ENCODE measurements at places on chromosomes 6 and 20. TPM values are rescaled to one million over a fixed set of nuclear protein-coding genes. Genes with fewer than 3 reads are reported as not detected.

The PLA2G7 gene
- total RNA-seq, result 2.1 TPM

The HLA-DQB1 gene
- total RNA-seq, result 2.2 TPM

The TEAD3 gene
- total RNA-seq, result 23.5 TPM

The EYS gene
- 0.44 TPM for total RNA-seq

The MATN4 gene
- 0.20 TPM for total RNA-seq

The PACSIN1 gene
- 7.3 TPM for total RNA-seq

- H3K27me3 ChIP-seq, result no peaks in the 10 kb centered on the region
- DNase-seq, result no peak
- no peaks in the 10 kb centered on the region for H3K4me1 ChIP-seq
- H3K27ac ChIP-seq, result no peak overlapping the region
- no peak overlapping the region for H3K4me3 ChIP-seq
These were observed 113.1 kb downstream of the SULF2 start for GRCh38 chr20:47672166-47672565.

GRCh38 chr6:141307309-141307998, 825.3 kb upstream of the GJE1 start:
- no peaks in the 10 kb centered on the region for H3K36me3 ChIP-seq
- no peaks in the 10 kb centered on the region for H3K27me3 ChIP-seq
- H3K4me1 ChIP-seq, result no peaks in the 10 kb centered on the region

DNA sequence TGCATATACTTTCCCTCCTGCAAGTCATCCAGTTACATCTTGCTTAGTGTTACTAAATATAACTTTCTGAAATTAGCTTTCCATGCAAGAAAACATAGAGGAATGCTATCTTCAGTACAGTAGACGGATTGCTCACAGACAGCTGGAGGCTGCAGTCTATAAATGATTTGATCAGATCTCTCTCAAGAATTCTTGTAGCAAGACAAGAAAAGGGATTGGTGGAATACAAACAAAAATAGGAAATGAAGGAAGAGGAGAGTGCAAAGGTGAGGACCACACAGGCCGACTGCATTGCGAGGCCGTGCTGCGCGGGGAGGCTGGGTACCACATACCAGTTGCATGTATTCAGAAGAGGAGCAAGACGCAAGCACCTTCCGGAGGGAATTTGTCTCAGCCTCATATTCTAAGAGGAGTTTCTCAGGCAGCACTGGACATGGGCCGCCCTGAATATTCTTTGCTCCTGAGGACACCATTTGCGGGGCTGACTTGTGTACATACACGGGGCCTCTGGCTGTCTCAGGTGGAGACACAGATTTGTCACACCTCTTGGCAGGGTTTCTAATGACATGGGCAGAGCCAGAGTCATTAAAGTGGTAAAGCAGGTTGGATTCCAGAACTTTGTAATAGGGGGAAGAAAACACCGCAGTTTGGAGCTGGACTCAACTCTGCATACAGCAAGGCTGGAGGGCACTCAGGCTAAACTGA, 22.7 kb upstream of the KIF25 start:
- no peaks in the 10 kb centered on the region for H3K27me3 ChIP-seq
- no peak for DNase-seq
- peaks cover 24% of the 10 kb centered on the region for H3K36me3 ChIP-seq
- H3K27ac ChIP-seq, result no peak overlapping the region
- H3K4me3 ChIP-seq, result no peak overlapping the region
- peaks cover 10% of the 10 kb centered on the region for H3K4me1 ChIP-seq

- H3K4me1 ChIP-seq, result peaks cover 3% of the 10 kb centered on the region
- H3K4me3 ChIP-seq, result no peak overlapping the region
- H3K27me3 ChIP-seq, result peaks cover 57% of the 10 kb centered on the region
These were observed 96.1 kb upstream of the BHLHE23 start for GRCh38 chr20:63102721-63103375.

- H3K27ac ChIP-seq, result no peak overlapping the region
These were observed 3.7 kb downstream of the TGM2 start for GRCh38 chr20:38161412-38161774.

DNA sequence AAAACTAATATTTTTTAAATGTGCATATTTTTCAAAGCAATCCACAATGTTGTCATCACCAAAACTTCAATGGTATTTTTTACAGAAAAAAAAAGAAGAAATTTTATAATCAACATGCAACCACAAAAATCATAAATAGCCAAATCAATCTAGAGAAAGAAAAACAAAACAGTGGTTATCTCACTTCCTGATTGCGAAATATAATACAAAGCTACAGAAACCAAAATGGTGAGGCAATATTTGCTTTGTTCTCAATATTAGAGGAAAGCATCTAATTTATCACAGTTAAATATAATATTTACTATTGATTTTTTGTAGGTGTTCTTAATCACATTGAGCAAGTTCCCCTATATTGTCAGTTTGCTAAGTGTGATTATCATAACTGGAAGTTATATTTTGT, 720.7 kb upstream of the ADGRB3 start:
- no peak for DNase-seq
- H3K4me3 ChIP-seq, result no peak overlapping the region
- no peaks in the 10 kb centered on the region for H3K4me1 ChIP-seq
- no peaks in the 10 kb centered on the region for H3K36me3 ChIP-seq
- H3K27ac ChIP-seq, result no peak overlapping the region

DNA sequence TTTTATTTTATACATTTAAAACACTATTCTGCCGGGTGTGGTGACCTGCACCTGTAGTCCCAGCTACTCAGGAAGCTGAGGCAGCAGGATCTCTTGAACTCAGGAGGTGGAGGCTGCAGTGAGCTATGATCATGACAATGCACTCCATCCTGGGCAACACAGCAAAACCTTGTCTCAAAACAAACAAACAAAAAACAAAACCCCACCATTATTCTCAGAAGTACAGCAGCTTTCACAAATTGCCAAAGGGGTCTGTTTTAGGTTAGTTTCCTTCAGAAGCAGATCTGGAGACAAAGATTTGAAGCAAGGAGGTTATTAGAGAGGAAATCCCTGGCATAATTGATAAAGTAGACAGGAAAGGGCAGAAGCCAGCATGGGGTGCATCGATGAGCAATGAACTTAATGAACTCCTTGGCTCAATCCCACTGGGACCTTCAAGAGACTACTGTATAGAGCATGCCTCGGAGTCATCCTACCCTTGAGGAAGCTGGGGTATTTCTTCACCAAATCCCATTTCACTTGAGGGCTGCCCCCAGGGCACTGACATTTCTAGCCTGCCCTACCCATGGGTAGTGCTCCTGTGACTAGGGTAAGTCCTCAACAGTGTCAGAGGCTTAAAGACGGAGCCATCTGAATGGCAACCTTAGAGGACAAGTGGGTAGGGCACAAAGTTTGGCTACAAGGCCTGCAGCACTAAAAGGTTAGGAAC, 43.2 kb upstream of the DDR1 start:
- no peak overlapping the region for H3K4me3 ChIP-seq
- no peak overlapping the region for H3K27ac ChIP-seq
- DNase-seq, result no peak
- H3K4me1 ChIP-seq, result peaks cover 5% of the 10 kb centered on the region
- H3K27me3 ChIP-seq, result no peaks in the 10 kb centered on the region
- no peaks in the 10 kb centered on the region for H3K36me3 ChIP-seq

- no peak overlapping the region for H3K4me3 ChIP-seq
- no peaks in the 10 kb centered on the region for H3K27me3 ChIP-seq
- no peaks in the 10 kb centered on the region for H3K4me1 ChIP-seq
- no peaks in the 10 kb centered on the region for H3K36me3 ChIP-seq
These were observed 61.8 kb upstream of the LAMA2 start for GRCh38 chr6:128821116-128821515.

- peak; percentile 72 for DNase-seq
- no peak overlapping the region for H3K27ac ChIP-seq
- H3K27me3 ChIP-seq, result no peaks in the 10 kb centered on the region
- no peaks in the 10 kb centered on the region for H3K36me3 ChIP-seq
- no peaks in the 10 kb centered on the region for H3K4me1 ChIP-seq
These were observed 510.8 kb downstream of the PTPRT start for GRCh38 chr20:42678895-42679294.

- H3K4me3 ChIP-seq, result no peak overlapping the region
- no peak for DNase-seq
- no peaks in the 10 kb centered on the region for H3K4me1 ChIP-seq
- no peak overlapping the region for H3K27ac ChIP-seq
- peaks cover 95% of the 10 kb centered on the region for H3K36me3 ChIP-seq
These were observed 87.5 kb downstream of the MDN1 start for GRCh38 chr6:89731924-89732567.

DNA sequence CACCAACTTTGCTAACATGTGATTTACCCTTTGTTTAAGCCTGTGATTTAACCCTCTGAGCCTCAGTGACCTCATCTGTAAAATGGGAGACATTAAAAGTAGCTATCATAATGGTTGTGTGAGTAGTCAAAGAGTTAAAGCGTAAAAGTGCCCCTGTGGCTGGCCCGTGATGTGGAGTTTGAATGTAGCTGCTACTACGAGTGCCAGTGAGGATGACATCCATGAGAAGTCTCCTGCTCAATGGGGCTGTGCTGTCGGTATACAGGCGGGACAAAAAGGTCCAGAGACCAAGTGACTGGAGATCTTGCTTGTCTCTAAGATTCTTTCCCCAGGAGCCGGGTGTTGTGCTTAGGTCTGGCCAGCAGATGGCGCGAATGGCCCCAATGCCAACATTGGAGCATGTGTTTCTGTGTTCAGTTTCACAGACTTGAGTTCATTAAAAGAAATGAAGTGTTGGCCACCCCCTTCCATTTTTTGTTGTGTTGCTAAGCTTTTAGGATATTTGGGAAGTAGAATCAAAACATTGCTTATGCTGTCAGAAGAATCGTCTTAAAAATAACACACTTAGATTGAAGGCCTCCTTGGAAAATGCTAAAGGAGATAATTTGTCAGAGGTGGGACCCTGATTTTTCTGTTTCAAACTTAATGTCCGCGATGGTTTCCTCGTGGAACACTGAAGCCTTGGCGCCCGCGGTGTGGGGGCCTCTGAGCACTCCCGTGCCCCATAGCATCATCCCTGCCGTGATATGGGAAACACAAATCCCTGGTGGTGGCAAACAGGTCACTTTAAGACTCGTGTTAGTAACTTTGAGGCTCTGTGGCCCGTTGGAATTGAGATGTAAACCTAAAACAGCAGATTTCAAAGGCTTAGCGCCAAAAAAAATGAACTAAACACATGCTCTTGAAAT, 9.3 kb upstream of the RBM38 start:
- H3K4me3 ChIP-seq, result no peak overlapping the region
- peak; percentile 93 for DNase-seq
- H3K27ac ChIP-seq, result no peak overlapping the region

- H3K27me3 ChIP-seq, result no peaks in the 10 kb centered on the region
- peaks cover 26% of the 10 kb centered on the region for H3K36me3 ChIP-seq
- no peaks in the 10 kb centered on the region for H3K4me1 ChIP-seq
- peak; percentile 17 for DNase-seq
- H3K4me3 ChIP-seq, result no peak overlapping the region
These were observed 12.3 kb downstream of the ABHD12 start for GRCh38 chr20:25378189-25378883.

GRCh38 chr6:147624946-147625515, 116.5 kb downstream of the SAMD5 start:
- H3K4me3 ChIP-seq, result no peak overlapping the region
- no peaks in the 10 kb centered on the region for H3K4me1 ChIP-seq
- no peak for DNase-seq
- no peaks in the 10 kb centered on the region for H3K27me3 ChIP-seq

DNA sequence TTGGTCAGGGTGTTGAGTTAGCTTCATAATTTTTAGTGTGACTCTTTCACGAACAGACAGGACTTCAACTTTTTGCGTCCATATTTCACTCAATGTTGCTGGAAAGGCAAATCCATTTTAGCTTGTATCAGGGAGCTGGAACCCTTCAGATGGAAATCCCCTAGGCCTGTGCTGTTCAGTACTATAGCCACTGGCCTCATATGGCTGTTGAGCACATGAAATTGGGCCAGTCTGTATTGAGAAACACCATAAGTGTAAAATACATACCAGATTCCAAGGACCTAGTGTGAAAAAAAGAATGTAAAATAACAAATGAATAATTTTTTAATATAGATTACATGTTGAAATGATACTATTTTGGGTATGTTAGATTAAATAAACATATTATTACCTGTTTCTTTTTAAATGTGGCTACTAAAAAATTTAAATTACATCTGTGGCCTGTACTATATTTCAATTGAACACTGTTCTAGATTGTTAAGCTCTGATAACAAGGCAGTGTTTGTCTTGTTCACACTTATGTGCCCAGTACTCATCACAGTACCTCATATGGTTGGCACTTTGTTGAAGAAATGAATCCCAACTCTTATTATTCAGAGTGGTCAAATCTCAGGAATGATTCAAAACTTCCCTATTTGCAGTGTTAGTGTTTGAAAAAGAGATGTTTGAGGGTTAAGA, 34.3 kb downstream of the CTNNBL1 start:
- H3K4me1 ChIP-seq, result peaks cover 37% of the 10 kb centered on the region
- H3K27me3 ChIP-seq, result no peaks in the 10 kb centered on the region
- peak overlapping the region; percentile 35 for H3K4me3 ChIP-seq
- DNase-seq, result no peak

GRCh38 chr20:19992996-19993908, 23.9 kb upstream of the NAA20 start:
- H3K36me3 ChIP-seq, result no peaks in the 10 kb centered on the region
- peaks cover 2% of the 10 kb centered on the region for H3K4me1 ChIP-seq
- peak; percentile 85 for DNase-seq
- H3K4me3 ChIP-seq, result no peak overlapping the region
- peak overlapping the region; percentile 82 for H3K27ac ChIP-seq

DNA sequence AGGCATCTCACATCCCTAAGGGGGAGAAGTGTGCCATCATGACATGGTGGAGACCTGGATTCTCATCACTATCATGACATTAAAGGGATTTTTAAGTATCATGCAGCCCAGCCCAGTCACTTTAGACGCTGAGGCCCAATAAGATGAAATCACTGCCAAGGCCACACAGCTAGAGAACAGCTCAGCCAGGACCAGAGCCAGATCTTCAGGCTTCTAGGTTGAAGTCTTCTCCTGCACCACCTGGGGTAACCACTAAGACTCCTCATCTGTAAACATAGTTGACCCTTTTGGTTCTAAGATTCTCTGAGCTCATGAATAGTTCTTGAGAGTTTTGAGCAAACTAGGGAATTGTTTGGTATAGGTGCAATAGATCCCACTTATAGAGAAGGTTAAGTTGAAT, 125.1 kb downstream of the TCP11 start:
- H3K27ac ChIP-seq, result no peak overlapping the region
- DNase-seq, result no peak
- peaks cover 23% of the 10 kb centered on the region for H3K36me3 ChIP-seq
- peaks cover 9% of the 10 kb centered on the region for H3K4me1 ChIP-seq
- no peak overlapping the region for H3K4me3 ChIP-seq
- H3K27me3 ChIP-seq, result no peaks in the 10 kb centered on the region

DNA sequence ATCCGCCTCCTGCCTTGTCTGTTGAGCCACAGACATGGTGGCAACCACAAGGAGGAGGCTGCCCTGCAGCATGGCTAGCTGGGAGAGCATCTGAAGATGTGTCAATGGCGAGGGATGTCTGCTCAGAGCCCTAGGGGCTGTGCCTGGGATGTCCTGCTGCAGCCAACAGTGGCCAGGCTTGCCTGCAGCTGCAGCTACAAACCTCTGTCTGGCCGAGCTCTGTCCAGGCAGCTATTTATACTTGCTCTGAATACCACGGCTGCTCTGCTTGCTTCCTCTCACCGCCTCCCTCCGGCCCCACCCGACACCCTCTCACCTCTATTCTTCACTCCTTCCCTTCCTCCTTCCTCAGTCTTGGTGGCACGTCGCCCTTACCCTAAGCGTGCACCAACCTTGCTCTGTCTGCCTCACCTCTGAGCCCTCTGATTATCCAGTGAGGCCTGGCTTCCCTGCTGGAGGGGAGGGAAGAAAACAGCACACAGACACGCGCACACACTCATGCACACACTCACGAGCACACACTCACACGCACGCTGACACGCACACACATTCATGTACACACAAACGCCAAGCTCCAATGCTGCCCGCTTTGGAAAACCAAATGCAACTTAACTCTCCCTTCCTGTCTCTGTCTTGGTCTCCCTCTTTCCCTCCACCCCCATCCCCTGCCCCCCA, at the start of gene ANGPT4:
Gene ANGPT4 (minus strand): TSS at position 210 of the 675 bp plus-strand sequence. CDS start 120 bp downstream, at position 90.
- DNase-seq, result peak; percentile 62
- H3K4me1 ChIP-seq, result peaks cover 8% of the 10 kb centered on the region
- H3K27me3 ChIP-seq, result no peaks in the 10 kb centered on the region
- no peaks in the 10 kb centered on the region for H3K36me3 ChIP-seq
- no peak within 1 kb of the TSS for H3K27ac ChIP-seq
